Activated CD4-positive, alpha-beta T cell treated with anti-CD3 and anti-CD28 coated beads, Interleukin-2, amount 50 U/mL, for 24 hours (primary cell): ENCODE measurements at places on chromosomes 7 and 10.

GRCh38 chr7:15402436-15403136, 159.2 kb downstream of the AGMO start:
- DNase-seq = no peak

DNA sequence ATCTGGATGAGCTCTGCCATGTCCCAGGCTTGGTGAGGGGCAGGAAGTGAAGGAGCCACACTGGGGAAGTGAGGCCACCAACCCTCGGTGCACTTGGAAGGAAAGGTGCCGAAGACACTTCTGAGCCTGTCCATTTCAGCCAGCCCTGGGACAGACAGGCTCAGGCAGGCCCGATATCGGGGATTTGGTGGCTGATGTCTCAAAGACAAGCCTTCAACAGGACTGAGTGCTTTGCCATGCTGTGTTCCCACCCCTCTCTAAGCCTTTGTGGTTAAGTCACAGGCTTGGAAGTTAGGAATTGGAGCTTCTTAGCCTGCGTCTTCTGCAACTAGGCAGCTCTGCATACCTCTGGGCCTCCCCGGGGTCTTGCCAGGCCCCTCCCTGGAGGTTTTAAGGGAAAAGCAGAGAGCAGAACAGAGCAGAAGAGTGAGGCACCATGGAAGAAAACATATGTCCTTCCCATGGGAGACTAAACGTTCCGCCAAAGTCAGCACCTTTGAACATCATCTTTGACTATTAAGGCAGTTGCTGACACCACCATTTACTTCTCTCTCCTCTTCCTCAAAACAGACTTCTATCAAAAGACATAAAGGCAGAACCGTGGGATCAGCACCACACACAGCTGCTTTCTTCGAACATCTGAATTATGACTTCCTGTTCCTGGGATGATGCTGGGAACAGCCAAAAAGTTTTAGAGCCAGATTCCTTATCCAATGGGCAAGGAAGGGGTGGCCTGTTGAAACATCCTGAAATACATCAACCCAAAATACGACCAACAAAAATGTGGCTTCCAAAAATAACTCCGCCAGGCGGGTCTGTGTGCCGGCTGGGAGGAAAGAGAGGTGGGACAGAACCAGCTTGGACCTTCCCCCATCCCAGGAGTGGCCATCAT, 71.8 kb downstream of the AFAP1L2 start:
- DNase-seq = no peak

- DNase-seq = no peak
Observed at GRCh38 chr7:29424295-29424983, 139.2 kb upstream of the PRR15 start.

DNA sequence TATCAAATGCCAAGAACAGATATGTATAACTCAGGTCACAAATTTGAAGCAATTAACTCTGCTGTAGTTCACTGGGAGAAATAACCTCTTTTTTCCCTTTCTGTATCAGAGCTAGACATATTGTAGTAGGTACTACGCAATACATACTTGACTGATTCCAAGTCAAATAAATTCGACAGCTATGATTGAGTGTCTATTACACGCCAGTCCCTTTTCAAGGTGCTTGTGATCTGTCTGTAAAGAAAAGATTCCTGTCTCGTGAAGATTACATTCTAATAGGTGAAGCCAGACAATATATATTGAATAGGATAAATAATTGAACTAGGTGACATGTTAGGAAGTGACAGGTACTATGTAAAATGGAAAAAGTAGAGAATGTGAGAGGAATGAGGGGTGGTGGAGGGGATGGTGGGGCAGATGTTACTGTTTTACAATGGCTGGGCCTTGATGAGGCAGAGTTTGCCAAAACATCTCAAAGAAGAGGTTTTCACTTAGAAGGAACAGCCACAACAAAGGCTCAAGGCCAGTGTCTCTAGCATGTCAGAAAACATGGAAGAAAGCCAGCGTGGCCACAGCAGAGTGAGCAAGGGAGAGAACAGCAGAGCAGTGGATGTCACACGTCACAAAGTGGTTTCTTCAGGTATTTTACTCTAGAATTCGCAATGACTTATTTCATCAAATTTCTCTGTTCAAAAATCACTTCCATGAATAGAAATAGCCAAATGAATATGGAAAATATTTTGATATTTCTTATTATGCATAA, 282.6 kb upstream of the CACNA2D1 start:
- no peak for DNase-seq

- no peak for DNase-seq
Observed at GRCh38 chr7:29330136-29330535, 135.6 kb downstream of the CHN2 start.

DNA sequence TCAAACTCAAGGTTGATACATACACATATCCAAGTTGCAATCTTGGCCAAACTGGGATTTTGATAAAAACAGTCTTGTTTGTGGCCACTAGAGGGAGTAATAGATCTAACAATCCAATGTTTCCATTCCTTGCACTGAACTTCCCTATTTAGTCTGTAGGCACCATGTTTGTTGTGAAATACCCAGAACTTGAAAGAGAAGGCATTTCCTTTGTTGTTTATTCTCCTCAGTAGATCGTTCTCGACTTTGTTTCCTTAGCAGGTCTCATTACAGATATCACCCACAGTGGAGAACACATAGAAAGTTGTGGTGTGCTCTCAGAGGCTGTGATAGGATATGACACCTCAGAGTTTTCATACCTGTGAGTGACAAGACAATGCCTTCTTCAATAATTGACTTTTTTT, 70.3 kb upstream of the MXI1 start:
- DNase-seq = no peak

GRCh38 chr7:114649689-114650088, 235.1 kb downstream of the FOXP2 start:
- DNase-seq = no peak

DNA sequence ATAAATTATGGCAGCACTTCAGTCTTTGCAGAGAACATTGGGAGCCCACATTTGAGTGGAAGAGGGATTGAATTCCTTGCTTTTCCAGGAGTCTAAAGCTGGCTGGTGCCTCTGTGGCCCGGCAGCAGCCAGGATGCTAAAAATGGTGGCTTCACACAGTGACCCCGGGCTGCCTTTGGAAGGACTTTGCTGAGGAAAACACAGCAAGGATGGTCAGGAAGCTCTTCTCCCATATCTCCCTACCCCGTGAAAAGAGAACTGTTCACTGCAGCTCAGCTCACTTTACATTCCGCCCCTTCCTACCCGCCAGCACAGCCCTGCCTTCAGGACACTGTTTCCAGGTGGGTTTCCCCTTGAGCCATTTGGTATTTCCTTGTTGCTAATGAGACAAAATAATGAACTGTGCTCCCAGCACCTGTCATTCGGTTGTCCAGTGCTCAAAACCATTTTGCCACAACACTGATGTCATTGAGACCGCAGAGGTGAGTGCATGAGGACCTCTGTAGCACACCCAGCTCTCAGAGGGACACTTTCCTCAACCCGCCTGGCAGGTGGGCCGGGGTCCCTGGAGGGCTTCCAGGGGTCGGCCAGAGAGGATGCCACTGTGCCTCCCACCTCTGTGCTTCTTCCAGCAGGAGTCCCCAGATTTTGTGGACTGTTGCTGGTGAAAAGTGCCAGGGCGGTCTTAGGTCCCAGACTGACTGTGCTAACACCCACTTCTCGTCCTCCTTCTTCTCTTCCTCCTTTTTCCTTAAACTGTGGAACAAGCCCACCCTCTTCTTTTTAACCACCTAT, 255.7 kb upstream of the PPP2R2D start:
- DNase-seq = no peak

DNA sequence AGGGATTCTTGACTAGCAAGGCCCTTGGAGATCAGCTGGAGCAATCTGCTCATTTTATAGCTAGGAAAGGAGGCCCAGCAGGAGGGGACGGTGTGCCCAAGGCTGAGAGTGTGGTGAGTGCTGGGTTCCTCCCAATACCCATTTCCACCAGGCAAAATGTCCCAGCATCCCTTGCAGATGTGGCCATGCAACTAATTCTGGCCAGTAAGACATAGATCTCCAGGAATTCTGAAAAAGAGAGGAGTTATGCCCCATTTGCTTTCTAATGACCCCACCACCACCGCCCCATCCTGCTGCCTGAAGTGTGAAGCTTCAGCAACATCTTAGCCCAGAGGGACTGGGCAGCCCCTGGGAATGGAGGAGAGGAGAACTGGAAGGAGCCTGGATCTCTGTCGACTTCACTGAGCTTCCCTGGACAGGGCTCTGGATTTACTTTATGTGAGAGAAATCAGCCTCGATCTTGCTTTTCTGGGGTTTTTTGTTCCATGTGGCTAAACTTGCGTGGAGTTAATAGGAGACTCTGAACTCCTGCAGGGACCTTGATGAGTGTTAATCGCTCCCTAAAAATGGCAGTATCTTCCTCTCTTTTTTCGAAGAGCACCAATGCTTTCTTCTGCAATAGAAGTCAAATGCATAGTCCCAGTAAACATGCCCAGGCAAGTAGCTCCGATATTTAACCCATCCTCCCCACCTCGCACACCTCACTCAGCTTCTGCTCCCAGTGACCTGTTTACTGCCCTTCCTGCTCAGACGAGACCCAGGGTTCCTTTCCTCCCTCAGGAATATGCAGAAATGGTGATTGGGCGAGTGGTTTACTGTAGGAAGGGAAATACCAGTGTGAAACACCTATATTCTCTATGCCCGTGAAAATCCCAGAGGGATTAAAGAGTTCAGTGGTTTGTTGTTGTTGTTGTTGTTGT, 127.5 kb upstream of the GPR26 start:
- DNase-seq = no peak

DNA sequence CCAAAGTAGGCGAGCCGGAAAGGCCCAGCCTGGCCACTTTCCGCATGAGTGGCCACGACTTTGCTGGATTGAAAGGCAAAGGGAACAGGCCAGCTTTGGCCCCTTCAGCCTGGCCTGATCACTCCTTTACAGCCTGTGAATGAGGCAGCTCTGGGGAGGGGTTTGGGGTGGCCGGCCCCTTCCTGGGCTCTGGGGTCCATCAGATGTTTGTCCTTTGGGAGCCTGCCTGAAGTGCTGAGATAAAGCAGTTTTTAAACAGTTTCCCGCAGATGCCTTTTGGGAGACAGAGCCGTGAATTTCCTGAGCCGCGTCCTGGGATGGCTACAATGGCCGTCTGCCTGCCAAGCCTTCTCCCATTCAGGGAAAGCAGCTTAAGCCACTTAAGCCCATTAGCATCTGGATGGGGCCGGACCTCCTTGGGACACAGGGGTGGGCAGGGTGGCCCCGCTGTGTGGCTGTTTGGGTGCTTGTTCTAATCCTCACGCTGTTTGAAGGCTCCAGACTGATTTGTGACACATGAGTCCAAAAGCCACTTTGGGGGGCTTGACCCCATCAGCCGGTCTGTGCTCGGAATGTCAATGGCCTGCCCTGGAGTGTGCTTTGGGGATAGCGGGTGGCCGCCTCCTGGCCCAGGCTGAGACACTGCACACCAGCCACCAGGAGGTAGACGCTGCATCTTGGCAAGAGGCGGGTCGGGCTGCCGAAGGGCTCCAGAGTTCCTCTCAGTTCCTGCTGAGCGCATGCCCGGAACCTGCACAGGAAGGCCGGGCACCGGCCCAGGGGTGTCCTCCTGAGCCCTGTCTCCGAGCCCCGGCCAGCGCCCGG, 38.9 kb downstream of the NKX6-2 start:
- DNase-seq = no peak

- DNase-seq = no peak
Observed at GRCh38 chr10:72098836-72099599, 10.7 kb upstream of the SPOCK2 start.

GRCh38 chr10:82318534-82318933, 443.5 kb downstream of the NRG3 start:
- no peak for DNase-seq

DNA sequence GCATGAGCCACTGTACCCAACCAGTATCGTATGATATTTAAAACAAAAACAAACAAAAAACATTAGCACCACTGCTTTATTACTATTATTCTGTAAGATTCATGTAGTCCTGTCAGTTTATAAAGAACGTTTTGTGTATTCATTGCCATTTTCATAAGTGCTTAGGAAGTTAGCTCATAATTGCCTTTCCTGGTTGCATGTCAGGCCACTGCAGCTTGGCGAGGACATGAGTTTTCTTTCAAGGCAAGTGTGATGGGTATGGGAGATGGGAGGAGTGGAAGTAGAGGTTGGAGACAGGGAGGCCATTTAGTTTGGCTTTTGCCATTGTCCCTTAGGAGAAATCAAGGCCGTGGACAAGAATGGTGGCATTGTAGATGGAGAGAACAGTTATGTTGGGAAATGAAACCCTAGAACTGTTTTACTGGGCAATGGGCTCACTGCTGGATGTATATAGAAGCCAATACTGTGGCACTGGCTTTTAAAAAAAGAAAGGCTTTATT, 48.9 kb downstream of the TYW1 start:
- DNase-seq = no peak

DNA sequence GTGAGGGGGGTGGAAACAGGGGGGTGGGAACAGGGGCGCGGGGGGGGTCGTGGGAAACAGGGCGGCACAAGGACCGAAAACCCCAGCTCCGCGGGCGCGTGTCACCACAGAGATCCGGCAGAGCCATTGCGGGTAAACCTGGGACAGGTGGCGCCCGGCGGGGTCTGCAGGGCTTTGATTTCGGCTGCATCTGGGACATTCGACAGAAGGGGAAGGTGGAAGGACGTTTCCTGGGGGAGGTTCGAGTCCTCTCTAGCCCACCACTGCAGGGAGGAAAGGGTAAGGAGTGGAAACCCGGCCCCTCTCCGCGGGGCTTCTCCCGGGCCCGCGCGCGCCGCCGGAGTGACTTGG, 7.5 kb downstream of the NKX2-3 start:
- no peak for DNase-seq

GRCh38 chr10:33534416-33534815, 199.9 kb upstream of the NRP1 start:
- no peak for DNase-seq

- no peak for DNase-seq
Observed at GRCh38 chr10:132928261-132928660, 14.1 kb downstream of the CFAP46 start.

DNA sequence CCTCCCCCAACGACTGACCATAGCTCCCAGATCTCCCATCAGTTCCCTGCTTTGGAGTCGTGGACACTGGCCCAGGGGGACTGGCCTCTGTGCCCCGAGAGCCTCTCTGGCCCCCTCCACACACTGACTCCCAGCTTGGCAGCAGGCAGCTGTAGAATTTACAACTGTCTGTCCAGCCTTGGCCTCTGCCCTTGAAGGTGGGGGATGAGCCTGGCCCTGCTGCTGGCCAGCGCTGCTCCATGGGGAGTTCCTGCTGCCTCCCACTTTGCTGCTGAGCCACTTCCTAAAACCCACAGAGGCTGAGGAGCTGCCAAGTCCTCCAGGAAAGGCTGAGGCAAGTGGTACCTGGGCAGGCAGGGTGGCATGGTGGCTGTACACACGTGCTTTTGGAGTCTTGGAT, 147.1 kb downstream of the WDR11 start:
- no peak for DNase-seq

DNA sequence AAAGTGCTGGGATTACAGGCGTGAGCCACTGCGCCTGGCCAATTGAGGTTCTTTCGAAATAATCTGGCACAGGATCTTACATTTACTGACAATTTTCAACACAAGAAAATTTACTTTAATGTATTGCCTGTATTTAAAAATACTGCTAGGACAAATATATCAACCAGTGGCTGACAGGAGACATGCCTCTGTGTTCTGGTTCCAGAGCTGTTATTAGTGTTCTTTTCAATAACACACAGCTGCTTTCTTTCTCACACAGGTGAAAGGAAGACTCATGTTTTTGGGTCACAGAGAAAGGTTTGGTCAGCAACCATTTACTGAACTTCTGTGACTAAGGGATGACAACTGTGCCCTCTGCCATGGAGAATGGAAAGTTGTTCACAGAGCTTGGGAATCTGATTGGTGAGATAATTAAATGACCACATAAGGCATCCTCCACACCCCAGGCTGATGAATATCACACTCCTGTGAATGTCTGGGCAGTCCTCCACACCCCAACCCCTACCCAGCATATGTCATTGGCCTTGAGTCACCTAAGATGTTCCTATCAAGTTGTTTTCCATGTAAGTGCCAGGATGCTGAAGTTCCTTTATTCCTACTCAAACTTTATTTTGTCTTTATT, 180.1 kb downstream of the RAPGEF5 start:
- DNase-seq = no peak
